Stimulated activated CD4-positive, alpha-beta T cell treated with anti-CD3 and anti-CD28 coated beads, Interleukin-15, amount 100 ng/mL, for 1 hour (primary cell): ENCODE measurements at places on chromosomes 2 and 18.

DNA sequence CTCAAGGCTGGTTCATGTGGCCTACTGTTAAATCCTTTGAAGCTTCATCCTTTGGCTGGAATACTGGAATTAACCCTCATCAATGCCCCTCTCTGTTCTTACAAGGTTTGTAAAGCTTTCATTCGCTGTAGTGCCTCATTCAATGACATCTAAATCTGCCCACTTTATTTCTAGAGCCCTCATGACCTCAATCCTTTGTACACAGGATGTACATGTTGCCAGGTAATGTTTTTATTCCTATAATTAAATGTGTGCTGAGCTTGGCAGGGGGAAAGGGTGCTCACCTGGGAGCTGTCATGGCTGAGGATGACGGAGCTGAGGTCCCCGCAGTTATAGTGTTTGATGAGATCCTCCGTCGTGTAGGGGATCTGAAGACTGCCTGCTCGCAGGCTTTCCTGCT, 39.3 kb downstream of the TRABD2A start:
- DNase-seq, result no peak

GRCh38 chr2:9744256-9745004, 98.8 kb upstream of the TAF1B start:
- DNase-seq, result no peak

DNA sequence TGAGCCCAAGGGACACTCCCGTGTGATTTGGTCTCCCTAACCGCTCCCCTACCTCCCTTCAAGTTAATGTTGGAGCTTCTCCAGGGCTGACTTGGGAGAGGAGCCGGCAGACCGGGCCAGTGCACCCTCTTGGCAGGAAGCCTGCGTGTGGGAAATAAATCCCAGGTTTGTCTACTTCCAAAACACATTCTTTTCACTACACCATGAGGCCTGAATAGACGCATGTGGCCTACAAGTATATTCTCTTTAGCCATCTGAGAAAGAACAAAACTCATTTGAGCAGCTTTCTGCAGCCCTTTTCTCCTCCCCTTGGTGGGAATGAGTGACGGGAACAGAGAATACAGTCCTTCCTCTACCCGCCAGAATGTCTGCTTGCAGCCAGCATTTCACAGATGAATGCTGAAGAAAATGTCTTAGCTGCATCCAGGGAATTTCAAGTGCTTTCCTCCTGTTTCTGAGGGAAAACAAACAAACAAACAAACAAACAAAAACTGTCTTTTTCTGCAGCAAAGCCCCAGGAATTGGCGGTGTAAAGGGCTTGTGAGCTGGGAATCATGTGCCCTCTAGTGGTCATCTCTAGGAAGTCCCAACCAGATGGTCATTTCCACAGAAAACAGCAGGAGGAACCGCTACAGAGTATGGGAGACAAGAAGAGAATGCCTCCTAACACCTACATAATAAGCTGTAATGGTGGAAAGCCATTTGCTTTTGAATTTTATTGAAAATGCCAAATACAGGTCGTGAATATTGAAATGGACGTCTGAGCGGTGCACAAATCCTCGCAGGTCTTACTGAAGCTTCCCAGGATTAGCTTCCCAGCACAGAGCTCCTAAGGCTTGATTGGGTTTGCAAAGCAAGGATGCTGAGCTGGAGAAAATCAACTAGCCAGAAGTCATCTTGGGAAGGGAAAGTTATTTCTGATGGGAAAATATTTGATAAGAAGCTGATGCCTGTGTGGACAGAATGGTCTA, 41.2 kb upstream of the DAPL1 start:
- DNase-seq, result no peak

GRCh38 chr18:13223311-13224143, 5.0 kb downstream of the LDLRAD4 start:
- no peak for DNase-seq

DNA sequence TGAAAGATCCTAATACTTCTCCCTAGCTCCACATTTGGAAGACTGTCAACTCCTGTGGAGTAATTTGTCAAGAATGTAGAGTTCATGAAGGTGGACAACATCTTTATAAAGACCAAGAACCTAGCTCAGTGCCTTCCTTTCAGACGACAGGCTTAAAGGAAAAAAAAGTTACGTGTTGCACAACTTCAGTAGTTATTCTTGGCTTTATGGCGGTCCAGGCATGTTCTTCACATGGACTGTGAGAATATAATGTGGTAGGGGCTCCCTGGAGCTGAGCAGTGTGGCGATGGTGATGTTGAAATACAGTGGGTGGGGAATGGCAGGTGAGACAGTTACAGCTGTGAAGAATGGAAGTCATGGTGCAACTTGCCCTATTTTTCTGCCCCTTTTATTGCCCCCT, 3.9 kb downstream of the TAF1B start:
- DNase-seq, result no peak

DNA sequence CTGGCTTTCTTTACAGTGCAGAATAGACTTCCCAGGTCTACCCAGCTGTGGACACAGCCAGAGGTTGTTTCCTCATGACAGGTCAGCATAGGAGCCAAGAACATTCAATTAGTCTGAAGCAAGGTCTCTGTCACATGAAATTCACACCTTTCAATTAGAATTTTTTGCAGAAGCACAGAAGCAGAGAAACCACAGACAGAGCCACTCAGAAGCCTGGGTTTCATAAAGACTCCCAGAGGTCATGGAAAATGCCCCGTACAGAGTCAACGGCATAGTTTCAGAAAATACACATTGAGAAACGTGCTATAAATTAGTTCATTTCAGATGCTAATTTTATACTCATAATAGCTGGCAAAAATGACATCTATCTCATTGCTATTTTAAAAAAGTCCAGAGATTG, 87.0 kb upstream of the TMEM200C start:
- no peak for DNase-seq

DNA sequence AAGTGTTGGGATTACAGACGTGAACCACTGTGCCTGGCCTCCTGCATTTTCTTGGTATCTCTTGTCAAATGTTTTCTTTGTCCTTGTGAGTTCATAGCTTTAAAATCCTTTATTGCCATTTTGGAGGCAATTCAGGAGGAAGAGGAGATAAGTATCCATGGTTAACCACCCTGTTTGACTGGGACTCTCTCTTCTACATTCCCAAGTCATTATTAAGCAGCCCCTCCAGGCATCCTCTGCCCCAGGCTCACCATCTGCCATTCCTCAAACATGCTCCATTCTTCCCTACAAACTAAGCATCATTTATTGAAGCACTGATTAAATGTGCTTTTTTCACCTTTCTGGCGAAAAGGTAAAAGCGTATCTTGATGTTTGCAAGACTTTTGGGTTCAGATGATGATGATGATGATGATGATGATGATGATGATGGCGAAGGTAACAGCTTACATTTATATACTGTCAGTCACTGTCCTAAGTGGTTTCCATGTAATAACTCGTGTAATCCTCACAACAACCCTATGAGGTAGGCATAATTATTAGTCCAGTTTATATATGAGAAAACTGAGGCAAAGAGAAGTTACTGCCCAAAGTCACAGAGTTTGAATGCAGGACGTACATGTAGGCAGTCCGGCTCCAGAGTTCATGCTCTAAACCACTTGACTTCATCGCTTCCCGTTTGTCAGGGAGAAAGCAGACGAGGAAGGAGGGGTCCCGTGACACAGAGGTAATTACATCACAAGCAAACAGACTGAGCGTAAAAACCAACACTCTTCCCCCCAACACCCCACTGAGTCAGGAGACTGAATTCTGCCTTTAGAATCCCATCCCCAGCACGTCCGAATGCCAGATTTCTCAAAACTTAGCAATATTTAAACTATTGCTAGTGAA, 69.7 kb upstream of the ACKR3 start:
- no peak for DNase-seq

GRCh38 chr2:5982903-5983265, 290.7 kb downstream of the SOX11 start:
- no peak for DNase-seq

GRCh38 chr2:36658277-36658748, 38.2 kb upstream of the VIT start:
- DNase-seq, result no peak

DNA sequence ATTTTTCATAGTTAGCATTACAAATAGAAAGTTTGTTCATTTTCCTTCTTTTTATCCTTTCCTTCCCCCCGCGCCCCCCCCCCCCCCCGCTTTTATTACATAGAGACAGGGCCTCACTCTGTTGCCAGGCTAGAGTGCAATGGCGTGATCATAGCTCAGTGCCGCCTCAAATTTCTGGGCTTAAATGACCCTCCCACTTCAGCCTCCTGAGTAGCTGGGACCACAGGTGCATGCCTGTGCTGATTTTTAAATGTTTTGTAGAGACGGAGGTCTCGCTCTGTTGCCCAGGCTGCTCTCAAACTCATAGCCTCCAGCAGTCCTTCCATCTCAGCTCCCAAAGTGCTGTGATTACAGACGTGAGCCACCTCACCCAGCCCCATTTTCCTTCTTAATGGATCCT, 91.2 kb upstream of the ALPP start:
- no peak for DNase-seq

GRCh38 chr2:133139847-133140533, 428.3 kb downstream of the NCKAP5 start:
- no peak for DNase-seq

DNA sequence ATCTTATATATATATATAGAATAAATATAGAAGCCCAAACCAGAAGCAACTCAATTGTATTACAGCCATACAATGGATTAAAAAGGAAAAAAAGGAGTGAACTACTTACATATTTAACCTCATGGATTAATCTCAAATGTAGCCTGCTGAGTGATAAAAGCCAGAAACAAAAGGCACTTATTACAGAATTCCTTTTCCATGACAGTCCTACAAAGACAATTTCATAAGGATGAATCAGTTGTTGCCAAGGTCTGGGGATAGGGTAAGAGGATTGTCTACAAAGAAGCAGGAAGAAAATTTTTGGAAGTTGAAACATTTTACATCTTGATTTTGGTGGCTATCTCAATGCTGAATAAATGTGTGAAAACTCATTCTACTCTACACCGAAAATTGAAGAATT, 103.9 kb upstream of the DCC start:
- DNase-seq, result no peak

GRCh38 chr18:45748501-45748900, 24.5 kb downstream of the SLC14A1 start:
- no peak for DNase-seq

- no peak for DNase-seq
Observed at GRCh38 chr2:160522951-160523710, 29.5 kb upstream of the RBMS1 start.

DNA sequence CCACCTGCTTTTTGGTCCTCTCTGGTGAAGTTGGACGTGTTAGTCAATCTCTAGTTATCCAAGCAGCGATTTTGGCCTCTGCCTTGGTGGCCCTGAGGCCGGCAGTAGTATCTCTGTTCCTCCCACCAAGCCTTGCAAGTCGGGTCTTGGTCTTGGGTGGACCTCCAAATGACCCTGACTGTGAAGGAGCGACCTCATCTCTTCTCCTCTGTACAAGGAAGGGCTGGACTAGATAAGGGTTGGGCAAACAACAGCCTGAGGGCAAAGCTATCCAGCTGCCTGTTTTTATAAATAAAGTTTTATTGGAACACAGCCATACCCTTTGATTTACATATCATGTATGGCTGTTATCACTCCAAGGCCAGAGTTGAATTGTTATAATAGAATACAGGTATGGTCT, 74.6 kb upstream of the FOSL2 start:
- no peak for DNase-seq

- no peak for DNase-seq
Observed at GRCh38 chr2:219399716-219400478, 12.2 kb upstream of the DNPEP start.

DNA sequence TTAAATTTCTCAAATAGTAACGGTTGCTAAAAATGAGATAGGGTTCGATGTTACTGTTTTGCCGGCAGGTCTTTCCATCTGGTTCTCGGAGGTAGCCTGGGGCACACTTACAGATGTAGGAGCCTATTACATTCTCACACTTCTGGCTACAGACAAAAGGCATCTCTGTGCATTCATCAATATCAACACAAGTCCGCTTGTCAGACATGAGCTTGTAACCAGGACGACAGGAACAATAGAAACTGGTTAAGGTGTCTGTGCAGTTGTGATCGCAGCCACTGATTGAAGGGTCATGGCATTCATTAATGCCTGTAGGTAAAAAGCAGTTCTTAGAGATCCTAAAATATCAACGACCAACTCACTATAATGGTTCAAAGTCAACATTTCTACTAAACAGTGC, 116.3 kb downstream of the DHRS9 start:
- DNase-seq, result no peak

GRCh38 chr2:195543063-195543462, 114.0 kb upstream of the SLC39A10 start:
- no peak for DNase-seq

GRCh38 chr2:172333235-172333977, 94.0 kb upstream of the ITGA6 start:
- DNase-seq, result no peak

DNA sequence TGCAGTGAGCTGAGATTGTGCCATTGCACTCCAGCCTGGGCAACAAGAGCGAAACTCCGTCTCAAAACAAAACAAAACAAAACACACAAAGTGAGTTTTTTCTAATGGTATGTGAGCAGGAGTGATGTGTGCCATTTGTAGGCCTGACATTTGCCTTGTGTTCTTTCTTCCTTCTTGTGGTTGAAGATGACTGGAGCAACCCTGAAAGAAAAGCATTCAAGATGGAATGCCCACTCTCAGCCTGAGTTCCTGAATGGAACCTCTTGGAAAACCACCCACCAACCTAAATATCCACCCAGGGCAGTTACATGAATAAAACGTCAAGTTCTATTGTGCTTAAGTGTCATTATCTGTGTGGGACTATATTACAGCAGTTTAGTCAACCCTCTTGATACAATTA, 26.5 kb downstream of the PGAP1 start:
- no peak for DNase-seq

DNA sequence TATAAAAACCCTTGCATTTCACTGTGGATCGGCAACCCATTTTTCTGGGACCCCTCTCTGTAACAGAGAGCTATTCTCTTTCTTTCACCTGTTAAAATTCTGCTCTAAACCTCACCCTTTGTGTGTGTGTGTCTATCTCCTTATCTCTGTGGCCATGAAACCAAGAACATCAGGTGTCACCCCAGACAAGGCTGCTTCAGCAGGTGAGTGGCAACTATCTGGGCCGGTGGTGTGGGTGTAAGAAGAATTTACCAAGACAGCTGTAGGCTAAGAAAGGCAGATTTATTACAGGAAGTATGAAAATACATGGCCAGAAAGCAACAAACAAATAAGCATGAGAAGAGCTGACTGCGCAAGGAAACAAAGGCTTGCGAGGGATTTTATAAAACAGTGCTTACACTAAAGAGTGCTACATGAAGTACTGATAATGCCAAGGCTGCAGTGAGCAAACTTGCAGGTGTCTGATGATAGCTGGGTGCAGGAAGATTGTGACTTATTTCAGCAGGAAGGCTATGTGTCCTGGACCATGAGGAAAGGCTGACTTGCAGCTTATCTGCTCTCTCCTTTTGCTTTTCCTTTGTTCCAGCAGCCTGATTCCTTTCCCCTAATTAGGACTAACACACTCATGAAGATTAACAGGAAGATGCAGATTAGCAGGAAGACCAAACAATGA, 421.1 kb downstream of the PTH2R start:
- DNase-seq, result no peak
